ENCODE measurements at places on chromosomes 2 and 18.

DNA sequence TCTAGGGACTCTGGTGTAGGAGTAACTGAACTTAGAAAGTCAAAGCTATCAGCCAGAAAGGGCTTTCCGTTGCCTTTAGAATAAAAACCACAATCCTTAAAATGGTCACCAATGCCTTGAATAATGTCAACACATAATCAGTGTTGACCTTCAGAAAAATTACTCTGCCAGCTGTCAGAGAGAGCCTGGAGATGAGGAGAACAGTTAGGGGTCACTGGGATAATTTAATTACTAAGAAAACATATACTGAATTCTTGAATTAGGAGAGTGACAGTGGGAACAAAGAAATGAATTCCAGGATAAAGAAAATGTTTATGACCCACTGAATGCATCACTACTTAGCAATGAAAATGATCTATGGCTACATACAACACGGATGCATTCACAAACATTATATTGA lies 23.4 kb upstream of the UGP2 start:
- no peak for DNase-seq
- no peak overlapping the region for H3K27ac ChIP-seq
- no peak overlapping the region for H3K4me3 ChIP-seq
- no peaks in the 10 kb centered on the region for H3K36me3 ChIP-seq
- H3K4me1 ChIP-seq: no peaks in the 10 kb centered on the region

DNA sequence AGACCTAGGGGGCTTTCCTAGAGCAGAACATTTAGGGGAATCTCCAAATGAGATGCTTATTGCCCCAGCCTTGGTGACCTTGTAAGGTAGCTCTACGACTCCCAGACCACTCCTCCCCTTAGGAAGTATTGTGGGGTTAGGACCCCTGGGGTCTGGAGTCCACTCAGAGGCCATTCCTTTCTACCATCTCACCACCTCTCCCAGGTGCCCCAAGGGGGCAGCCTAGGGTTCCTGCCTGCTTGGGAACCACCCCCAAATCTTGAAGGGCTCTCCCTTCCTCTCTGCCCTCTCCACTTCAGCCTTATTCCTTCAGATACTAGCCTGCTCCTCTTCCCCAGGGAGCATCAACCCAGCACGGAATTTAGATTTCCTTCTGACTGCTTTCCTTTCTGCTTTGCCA lies 17.5 kb upstream of the EXOC6B start:
- H3K27ac ChIP-seq: no peak overlapping the region
- H3K27me3 ChIP-seq: no peaks in the 10 kb centered on the region
- H3K4me3 ChIP-seq: no peak overlapping the region
- H3K36me3 ChIP-seq: no peaks in the 10 kb centered on the region

- no peak for DNase-seq
- H3K4me3 ChIP-seq: no peak overlapping the region
- H3K27ac ChIP-seq: no peak overlapping the region
- no peaks in the 10 kb centered on the region for H3K36me3 ChIP-seq
- no peaks in the 10 kb centered on the region for H3K27me3 ChIP-seq
These were observed 102.9 kb downstream of the ALPK2 start for GRCh38 chr18:58525928-58526424.

GRCh38 chr2:60394463-60394862 lies 159.0 kb downstream of the BCL11A start:
- H3K27ac ChIP-seq: no peak overlapping the region
- H3K27me3 ChIP-seq: peaks cover 51% of the 10 kb centered on the region
- no peak for DNase-seq
- H3K36me3 ChIP-seq: no peaks in the 10 kb centered on the region
- no peaks in the 10 kb centered on the region for H3K4me1 ChIP-seq

DNA sequence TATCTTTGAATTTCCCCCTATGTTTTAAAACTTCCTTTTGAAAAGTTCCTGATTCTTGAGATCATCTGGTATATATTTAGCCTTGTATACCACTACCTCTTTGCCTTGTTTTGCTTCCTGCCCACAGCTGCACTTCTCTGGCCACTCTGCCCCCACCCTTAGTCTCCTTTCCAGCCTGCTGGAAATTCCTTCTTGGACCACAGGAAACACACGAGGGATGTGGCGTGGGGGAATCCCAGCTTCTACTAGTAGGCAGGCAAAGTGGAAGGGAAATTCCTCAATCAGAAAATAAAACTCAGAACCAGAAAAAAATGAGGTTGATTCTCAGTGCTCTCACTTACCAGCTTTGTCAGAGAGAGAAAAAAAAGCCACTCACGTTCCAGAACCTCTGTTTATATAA lies 13.4 kb downstream of the IL18RAP start:
- no peak overlapping the region for H3K4me3 ChIP-seq
- no peaks in the 10 kb centered on the region for H3K36me3 ChIP-seq

GRCh38 chr18:59024829-59025228 lies 114.9 kb upstream of the SEC11C start:
- H3K4me3 ChIP-seq: no peak overlapping the region
- H3K36me3 ChIP-seq: no peaks in the 10 kb centered on the region
- H3K4me1 ChIP-seq: peaks cover 16% of the 10 kb centered on the region
- H3K27me3 ChIP-seq: no peaks in the 10 kb centered on the region
- no peak for DNase-seq
